ENCODE measurements at places on chromosomes 4 and X.

DNA sequence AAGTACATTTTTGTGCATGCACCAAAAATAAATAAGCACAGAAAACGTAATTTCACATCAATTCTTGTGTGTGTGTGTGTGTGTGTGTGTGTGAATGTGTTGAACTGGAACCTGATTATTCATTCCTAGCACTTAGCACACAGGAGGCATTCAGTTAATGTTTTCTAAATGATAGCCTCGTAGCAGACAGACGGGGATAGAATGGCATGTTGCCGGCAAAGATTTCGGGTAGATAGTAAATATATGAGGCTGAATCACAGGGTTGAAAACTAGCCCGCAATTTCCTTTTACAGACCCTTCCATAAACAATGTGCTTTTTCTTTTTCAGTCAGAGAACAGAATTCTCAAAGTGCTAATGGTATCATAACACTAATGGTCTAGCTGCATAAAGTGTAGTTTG, 13.5 kb downstream of the MAOB start:
- DNase-seq, result no peak

- DNase-seq, result no peak
Measured at GRCh38 chrX:29788991-29789699, 426.2 kb upstream of the MAGEB2 start.

GRCh38 chr4:143199503-143199902, 14.8 kb downstream of the USP38 start:
- DNase-seq, result no peak

- no peak for DNase-seq
Measured at GRCh38 chr4:112168719-112169500, 23.7 kb downstream of the FAM241A start.

DNA sequence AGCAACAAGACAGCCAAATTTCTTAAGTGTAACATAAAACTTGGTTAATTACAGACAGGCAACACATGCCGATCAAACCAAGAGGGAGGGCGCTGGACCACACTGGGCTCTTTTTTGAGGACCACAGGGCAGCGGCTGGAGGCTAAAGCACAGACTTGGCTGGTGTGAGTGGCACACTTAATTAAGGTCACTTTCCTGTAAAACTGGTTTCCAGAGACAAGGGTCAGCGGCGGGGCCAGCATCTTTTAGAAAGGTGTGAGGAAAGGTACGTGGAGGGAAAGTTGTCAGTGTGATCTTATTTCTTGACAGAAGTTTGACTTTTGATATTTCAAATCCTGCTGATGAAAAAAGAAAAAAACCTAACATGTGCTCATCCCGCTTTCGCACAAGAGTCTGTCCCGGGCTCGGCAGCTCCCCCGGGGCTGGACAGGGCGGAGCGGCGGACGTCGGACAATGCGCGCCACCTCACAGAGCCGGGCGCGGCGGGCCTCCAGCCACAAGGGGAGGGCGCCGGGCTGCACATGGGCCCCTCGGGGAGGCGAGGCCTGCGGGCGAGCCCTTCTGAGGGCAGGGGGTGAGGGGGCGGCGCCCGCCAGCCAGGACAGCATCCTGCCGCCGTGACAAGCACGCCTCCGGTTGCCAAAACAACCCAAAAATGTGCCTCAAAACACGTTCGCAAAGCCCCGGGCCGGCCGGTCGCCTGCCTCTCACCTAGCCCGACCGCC, 660 bp upstream of the HSPA4L start:
- DNase-seq, result no peak

- no peak for DNase-seq
Measured at GRCh38 chrX:110060846-110061537, 58.1 kb downstream of the TMEM164 start.

DNA sequence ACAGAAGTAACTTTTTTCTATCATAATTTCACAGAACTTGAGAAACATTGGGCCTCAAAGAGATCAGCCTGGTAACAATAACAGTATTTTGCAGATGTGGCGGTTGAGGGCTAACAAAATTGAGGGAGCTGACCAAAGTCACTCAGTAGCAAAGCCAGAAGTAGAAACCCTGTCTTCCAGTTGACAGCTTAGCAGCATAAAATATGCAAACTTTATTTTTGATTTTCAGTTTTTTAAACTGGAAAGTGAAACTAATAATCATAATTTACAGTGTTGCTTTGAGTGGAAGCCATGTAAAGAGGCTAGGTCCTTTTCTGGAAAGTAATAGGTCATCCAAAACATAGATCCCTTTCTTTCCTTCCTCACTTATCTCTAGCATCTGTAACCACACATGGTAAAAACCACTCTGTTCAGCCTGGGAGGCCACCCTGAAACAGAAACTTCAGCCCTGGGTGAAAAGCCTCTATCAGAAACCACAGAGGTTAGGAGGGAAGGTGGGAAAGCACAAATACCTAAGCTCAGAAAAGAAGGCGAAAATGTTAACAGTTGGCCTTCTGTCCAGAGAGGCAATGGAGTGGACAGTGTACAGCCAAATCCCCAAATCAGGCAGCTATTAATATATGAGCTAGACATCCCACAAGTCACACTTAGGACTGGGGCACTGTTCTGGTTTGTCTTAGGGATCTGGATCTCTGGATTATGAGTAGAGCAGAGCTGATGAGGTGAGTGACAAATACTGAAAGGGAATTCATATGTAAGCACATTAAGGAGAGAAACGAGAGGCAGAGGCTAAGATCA, 61.1 kb upstream of the ARSJ start:
- no peak for DNase-seq

DNA sequence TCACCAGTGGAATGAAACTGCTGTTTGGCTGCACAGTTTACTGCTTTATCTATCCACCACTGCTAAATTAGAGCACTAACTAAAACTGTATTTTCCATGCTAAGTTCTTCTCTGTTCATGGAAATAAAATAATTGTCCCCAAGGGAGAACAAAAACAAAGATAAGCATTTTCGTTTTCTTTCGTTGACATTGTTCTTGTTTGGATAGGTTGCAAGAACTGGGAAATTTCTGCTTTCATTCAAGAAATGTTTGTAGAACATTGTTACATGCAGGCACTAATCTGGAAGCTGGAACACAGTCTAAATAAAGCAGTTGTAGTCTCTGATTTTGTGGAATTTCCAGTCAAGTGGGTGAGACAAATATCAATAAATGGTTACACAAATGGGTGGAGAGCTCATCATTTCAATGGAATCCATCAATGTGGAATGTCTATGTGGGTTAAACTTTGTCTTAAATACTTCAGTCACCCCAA, 5.8 kb upstream of the CXCL8 start:
- no peak for DNase-seq

DNA sequence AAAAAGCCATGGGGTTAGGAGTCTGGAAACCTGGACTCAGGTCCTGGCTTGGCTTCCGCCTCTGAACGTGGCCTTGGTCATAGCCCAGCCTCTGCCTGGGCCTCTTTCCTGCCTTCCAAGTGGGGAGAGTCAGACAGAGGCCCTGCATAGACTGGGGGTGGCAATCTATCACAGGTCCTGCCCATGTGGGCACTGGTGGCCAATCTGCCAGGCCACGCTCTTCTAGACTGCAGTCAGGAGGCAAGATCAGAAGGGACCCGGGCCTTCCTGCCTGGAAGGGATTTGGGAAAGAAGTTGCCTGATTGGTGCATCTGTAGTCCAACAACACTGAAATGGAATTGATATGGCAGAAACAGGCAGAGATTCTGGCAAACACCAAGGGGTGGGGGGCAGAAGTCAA, 46.1 kb downstream of the CNGA2 start:
- DNase-seq, result no peak

DNA sequence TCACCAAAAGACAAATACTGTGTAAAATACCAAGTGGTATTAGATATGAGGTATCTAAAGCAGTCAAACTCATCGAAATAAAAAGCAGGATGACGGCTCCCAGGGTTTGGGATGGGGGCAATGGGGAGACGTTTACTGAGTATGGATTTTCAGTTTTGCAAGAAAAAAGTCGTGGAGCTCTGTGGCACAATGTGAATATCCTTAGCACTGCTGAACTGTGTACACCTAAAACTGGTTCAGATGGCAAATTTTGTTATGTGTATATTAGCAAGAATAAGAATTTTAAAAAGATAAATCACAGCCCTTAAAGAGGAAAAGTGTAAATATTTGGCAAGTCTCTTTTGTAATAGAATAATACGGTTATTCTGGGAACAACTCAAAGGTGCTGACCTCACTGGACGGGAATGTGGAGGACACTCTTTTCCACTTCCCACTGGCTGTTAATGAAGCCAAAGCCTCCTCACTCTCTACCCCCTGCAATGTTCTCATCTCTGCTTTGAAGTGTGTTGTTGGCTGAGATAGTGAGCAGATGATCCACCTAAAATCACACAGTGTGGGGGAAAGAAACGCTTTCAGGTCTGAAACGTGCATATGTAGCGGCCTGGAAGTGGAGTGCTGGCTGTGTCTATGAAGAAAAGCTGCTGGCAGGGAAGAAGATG, 49.2 kb downstream of the SEL1L3 start:
- no peak for DNase-seq

- no peak for DNase-seq
Measured at GRCh38 chr4:172758586-172759340, 409.8 kb upstream of the GALNT7 start.

DNA sequence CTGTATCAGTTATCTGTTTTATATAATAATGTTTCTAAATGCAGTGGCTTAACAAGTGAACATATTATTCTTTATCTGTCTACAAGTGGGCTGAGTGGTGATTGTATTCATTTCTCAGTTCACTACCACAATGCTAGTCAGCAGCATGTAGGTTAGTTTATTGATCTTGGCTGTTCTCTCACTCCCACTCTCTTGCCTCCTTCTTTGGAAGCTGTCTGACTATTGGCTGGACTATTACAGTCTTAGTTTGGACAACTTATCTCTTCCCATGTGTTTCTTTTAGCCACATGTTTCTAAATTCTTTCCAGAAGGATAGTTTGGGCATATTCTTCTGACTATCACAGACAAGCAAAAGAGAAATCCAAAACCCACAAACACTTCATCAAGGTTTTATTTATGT, 459.5 kb upstream of the AGA start:
- no peak for DNase-seq

DNA sequence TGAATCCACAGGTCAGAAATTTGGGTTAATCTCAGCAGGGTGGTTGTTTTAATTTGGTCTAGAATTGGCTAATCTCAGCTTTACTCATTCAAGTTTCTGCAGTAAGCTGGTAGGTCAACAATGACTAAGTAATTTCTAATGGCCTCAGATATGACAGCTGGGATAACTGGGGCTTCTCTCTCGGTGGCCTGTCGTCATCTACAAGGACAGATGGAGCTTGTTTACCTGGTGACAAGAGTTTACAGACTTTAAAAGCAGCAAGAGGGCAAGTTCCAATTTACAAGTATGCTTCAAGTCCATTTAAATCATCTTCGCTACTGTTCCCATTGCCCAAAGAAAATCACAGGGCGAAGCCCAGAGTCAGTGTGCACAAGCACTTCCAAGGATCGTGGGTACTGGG, 453.9 kb downstream of the PDHA2 start:
- DNase-seq, result no peak

GRCh38 chr4:76681996-76682395, 215.9 kb downstream of the SOWAHB start:
- DNase-seq, result no peak

DNA sequence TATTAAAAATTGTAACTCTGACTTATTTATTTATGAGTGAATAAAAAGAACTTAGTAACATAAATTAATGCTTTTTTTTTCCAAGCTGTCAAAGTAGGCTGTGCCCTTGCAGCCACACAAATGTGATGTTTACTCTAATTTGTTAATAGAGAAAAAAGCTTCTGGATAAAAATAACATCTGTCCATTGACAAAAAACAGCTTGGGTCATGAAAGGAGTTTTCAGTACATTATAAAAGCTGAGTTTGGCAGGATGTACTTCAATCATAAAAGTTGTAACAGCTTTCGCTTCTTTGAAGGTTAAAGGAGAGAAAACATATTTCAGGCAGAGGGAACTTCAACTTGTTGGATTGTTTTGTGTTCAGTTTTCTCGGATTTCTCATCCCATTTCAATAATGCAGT, 105.6 kb downstream of the SLC4A4 start:
- DNase-seq, result no peak

DNA sequence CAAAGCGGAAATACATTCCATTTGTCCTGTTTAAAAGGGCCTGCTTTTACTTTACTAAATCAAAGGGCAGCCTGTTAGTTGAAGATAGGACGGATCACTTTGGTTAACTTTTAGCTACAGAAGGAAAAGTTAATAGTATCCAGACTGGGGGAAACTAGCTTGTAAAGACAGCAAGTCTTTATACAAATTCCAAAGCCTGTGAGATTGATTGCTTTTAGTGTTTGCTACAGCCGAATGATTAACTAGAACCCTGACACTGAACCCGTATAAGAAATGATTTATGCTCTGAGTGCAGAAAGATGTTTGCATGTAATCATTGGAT, 93.4 kb downstream of the FRAS1 start:
- DNase-seq, result no peak

DNA sequence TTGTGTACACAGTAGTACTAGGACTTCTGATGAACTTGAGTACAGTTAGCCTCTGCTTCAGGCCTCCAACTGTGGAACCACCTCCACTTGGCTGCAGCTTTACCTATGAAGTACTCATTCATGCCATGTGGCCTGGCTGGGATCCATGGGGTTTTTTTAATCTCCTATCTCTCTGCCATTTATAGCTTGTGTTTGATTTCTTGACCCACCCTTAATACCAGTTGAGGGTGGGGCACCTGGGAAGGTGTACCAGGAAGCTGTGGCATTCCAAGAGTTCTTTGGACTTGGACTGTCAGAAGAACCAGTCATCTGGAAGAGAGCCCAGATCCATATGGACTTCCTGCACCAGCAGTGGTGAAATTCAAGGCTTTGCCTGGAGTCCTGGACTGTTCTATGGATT, 230.1 kb downstream of the SHROOM3 start:
- DNase-seq, result no peak

DNA sequence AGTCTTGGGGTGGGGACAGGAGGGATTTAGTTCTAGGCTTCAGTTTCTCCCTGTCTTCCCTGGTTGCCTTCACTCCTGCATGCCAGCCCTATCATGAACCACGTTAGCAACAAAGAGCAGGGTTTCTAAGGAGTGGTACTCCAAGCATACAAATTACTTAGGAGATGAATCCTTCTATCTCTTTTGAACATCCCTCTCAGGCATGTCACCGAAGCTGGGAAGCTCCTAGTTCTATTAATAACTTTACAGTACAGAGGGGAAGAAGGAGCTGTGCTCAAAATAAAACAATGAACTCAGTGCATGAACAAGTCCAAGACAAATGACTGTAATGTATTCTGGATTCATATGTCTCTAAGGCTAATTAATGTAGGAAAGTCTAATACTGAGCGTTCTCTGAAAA, 450.6 kb upstream of the RASGEF1B start:
- DNase-seq, result no peak

- no peak for DNase-seq
Measured at GRCh38 chrX:636981-637659, 6.5 kb downstream of the SHOX start.

GRCh38 chr4:98686043-98686707, 27.8 kb upstream of the TSPAN5 start:
- no peak for DNase-seq

DNA sequence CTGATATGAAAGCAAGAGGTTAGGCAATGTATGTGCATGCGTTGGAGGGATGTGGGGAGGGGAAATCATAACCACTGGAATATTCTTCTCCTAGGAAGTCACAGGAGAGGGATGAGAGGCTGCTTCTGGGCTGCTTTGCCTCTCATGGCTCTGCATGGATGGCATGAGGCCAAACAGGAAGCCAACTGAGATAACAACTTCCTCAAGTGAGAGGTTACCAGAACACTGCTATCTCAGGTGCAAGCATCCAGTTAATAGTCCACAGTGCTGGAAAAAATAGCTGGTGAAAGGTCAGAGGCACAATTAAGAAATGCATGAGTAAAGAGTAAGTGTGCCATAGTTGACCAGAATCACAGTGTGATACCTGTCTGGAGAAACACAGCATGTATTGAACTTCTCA, 113.3 kb downstream of the ELOVL6 start:
- no peak for DNase-seq
